H9 (cell line): ENCODE measurements at places on chromosomes 5 and 9. TPM values are rescaled to one million over a fixed set of nuclear protein-coding genes. Genes with fewer than 3 reads are reported as not detected.

DNA sequence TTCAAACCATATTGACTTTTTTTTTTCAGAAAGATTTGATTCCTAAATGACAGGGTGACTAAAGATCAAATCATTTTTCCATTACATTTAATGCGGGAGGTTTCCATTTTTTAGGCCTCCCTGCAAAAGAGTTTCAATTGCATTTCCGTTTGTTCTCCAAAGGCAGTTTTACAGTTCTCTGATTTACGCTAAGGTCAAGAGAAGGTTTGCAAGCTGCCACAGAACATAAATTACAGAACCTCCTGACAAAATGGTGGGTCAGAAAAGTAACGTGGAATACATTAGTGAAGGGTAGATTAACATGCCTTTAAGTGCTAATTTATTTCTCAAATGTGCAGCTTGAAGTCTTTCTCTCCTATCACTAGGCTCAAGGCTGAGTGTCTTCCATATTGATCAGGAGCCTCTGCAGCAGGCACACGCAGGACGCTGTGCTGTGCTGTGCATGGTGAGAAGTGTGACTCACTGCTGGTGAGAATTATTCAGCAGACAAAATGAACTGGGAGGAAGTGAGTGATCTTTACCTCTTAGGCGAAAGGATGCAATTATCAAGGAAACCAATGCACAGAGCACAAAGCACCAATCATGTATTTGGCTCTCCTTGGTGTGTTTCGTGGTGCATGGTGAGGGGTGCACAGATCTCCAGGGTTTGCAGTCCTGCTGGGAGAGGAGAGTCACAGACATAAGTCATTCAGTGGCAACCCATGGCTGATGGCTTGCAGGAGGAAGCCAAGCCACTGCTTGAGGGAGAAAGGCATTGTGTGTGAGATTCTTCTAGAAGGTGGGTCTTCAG, 136.3 kb downstream of the TENT4A start:
- H3K27me3 ChIP-seq, result no peaks in the 10 kb centered on the region
- DNase-seq, result peak; percentile 1
- no peak overlapping the region for H3K27ac ChIP-seq
- peaks cover 9% of the 10 kb centered on the region for H3K36me3 ChIP-seq
- no peak overlapping the region for H3K4me3 ChIP-seq

DNA sequence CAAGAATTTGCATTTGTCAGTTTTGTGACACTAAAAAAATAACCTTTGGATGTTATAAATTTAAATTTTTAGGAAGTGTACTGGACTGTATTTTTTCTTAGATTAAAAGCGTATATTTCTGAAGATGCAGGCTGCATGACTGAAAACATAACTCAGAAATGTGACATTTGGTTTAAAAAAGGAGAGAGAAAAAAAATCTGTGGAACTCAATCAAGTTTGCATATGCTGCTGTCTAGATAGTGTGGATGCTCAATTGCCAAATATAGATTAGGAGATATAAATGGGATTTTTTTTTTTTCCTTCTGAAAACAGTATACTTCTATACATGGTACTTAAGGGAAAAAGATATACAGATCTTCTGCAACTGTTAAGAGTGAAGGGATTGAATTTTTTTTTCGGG, 402.3 kb downstream of the TAF11L14 start:
- H3K4me3 ChIP-seq, result no peak overlapping the region
- no peak for DNase-seq
- no peaks in the 10 kb centered on the region for H3K36me3 ChIP-seq

DNA sequence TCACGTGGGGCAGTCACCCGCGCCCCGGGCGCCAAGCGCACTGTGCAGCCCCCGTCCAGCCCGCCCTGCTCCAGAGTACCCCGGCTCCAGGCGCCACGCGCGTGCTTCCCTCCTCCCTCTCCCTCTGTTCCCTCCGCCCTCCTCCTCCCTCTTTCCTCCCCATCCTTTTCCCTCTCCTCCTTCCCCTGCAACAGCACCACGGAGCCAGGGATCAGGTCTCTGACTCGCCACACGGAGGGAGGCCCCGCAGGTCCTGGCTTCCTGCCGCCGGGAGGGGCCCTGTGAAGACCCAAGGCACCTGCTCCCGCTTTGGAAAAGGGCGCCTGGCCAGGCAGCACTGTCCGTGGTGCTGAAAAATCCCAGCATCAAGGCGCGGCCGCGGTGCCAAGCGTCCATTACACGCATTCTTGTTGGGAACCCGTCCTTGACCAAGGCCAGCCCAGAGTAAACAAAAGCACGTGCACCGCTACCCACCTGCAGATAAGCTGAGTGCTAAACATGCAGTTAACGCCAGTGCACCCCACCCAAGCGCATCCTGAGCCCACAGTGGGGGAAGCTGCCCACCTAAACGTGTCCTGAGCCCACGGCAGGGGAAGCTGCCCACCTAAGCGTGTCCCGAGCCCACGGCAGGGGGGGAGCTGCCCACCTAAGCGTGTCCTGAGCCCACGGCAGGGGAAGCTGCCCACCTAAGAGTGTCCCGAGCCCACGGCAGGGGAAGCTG, 21.7 kb downstream of the SLC6A18 start:
- H3K4me1 ChIP-seq, result no peaks in the 10 kb centered on the region
- no peaks in the 10 kb centered on the region for H3K27me3 ChIP-seq
- H3K27ac ChIP-seq, result no peak overlapping the region
- no peaks in the 10 kb centered on the region for H3K36me3 ChIP-seq
- peak; percentile 81 for DNase-seq

DNA sequence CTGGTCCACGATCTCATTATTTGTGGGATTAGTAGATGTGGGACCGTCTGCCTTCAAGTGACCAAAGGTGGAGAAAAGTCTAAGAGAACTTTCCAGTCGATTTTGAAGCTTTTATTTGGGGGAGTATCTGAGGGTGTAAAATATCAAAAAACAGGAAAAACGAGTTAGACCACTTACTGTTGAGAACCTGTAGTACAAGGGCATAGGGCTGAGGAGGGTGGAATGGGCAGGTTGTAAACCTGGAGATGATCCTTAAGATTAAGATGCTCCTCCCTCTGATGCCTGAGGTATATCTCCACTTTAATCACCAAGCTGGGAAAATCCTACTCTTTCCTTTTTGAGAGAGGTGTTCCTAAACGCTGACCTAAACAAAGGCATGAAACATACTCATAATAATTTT, 32.0 kb upstream of the GTF2H2C start:
- no peak for DNase-seq
- no peak overlapping the region for H3K4me3 ChIP-seq
- peaks cover 3% of the 10 kb centered on the region; the same call in 1 of the 2 replicates for H3K4me1 ChIP-seq
- peaks cover 13% of the 10 kb centered on the region for H3K36me3 ChIP-seq
- no peaks in the 10 kb centered on the region for H3K27me3 ChIP-seq

Gene PCDHA4
- total RNA-seq, result 3.5 and 3.9 TPM in 2 replicates
